ENCODE measurements at places on chromosomes 2 and 18. TPM values are rescaled to one million over a fixed set of nuclear protein-coding genes. Genes with fewer than 3 reads are reported as not detected.

The ALK gene
- not detected for total RNA-seq

The TMEM178A gene
- 0.80 TPM for total RNA-seq

The UGT1A5 gene
- total RNA-seq = not detected

The RAB6C gene
- not detected for total RNA-seq

The IDH1 gene
- 163 TPM for total RNA-seq

The TRABD2A gene
- 5.1 TPM for total RNA-seq

The DSG4 gene
- not detected for total RNA-seq

The CRYGD gene
- not detected for total RNA-seq

The ANKRD36C gene
- 171 TPM for total RNA-seq

The SERPINB5 gene
- total RNA-seq = not detected

The FTCDNL1 gene
- total RNA-seq = 1.7 TPM

The CRYGC gene
- not detected for total RNA-seq

The ACOXL gene
- total RNA-seq = not detected

The MARCHF4 gene
- total RNA-seq = 9.6 TPM

The PROM2 gene
- under 0.01 TPM for total RNA-seq

The RPRM gene
- not detected for total RNA-seq

All from thoracic aorta endothelial cell (primary cell).